ENCODE measurements at places on chromosomes 16 and 17.

GRCh38 chr17:7315570-7316235, 543 bp upstream of the GPS2 start:
- no peak for DNase-seq

GRCh38 chr17:8825802-8826201, 26.6 kb upstream of the MFSD6L start:
- no peak for DNase-seq

DNA sequence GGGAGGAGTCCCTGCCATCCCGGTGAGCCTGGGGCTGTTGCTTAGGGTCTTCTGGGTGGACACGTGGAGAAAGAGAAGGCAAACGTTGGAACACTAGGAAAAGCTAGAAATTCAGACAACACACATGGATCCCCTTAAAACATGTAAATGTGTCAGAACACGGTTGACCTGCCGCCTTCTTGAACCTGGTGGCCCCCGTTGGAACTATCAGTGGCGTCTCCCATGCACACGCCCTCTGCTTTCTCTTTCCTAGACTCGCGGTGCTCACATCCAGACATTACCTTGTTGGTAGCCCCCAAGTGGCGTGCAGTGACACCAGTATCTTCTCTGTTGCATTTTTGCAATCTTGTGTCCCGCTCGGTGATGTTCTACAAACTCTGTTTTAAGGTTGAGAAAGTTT, 18.6 kb downstream of the CIBAR2 start:
- DNase-seq, result no peak

- no peak for DNase-seq
Observed at GRCh38 chr16:78764478-78764877, 665.0 kb downstream of the WWOX start.

DNA sequence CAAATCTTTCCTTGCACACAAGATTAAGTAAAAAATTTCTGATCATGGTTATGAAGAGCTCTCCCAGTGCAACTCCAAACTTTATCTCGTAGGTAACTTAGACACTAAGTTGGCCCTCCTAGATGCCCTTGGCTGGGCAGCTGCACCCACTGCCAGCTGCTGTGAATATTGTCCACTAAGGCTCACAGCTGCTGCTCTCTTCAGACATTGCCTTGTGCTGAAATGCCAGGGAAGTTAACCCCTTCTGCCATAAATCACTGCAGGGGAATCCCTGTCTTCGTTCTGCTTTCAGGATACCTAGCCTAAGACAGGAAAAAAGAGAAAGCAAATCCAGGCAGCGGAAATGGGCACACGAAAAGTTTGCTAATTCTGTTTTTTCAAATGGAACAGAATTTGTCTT, 106.4 kb downstream of the IRX5 start:
- no peak for DNase-seq

GRCh38 chr16:85296859-85297660, 184.8 kb upstream of the CIBAR2 start:
- DNase-seq, result no peak

GRCh38 chr16:4922721-4923342, 14.1 kb downstream of the PPL start:
- no peak for DNase-seq

- no peak for DNase-seq
Observed at GRCh38 chr16:86319585-86320236, 190.6 kb upstream of the FOXF1 start.

GRCh38 chr17:6576038-6576785, 19.9 kb upstream of the PITPNM3 start:
- DNase-seq, result no peak

GRCh38 chr16:85315866-85316265, 203.6 kb upstream of the CIBAR2 start:
- DNase-seq, result no peak

DNA sequence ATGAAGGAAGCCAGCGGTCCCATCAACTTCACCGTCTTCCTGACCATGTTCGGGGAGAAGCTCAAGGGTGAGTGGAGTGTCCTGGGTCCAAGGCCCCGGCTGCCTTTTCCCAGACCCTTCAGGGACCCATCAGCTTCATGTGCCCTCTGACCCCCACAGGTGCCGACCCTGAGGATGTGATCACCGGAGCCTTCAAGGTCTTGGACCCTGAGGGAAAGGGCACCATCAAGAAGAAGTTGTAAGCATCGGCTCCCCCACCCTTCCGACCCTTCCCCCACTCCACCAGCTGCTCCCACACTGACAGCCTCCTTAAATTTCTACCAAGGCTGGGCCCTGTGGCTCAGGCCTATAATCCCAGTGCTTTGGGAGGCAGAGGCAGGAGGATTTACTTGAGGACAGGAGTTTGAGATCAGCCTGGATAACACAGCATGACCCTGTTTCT, 1.9 kb downstream of the MYL11 start:
- no peak for DNase-seq

- peak; percentile 79 for DNase-seq
Observed at GRCh38 chr17:45394913-45395568, 37.6 kb downstream of the ARHGAP27 start.

GRCh38 chr16:88785106-88785924, at the start of gene PIEZO1:
PIEZO1 (minus strand) TSS chr16:88785220; CDS start chr16:88784964, 256 bp downstream.
- DNase-seq, result no peak

GRCh38 chr17:39927929-39928857, 661 bp downstream of the LRRC3C start:
- DNase-seq, result no peak

GRCh38 chr17:65301184-65301583, 164.0 kb downstream of the RGS9 start:
- no peak for DNase-seq

DNA sequence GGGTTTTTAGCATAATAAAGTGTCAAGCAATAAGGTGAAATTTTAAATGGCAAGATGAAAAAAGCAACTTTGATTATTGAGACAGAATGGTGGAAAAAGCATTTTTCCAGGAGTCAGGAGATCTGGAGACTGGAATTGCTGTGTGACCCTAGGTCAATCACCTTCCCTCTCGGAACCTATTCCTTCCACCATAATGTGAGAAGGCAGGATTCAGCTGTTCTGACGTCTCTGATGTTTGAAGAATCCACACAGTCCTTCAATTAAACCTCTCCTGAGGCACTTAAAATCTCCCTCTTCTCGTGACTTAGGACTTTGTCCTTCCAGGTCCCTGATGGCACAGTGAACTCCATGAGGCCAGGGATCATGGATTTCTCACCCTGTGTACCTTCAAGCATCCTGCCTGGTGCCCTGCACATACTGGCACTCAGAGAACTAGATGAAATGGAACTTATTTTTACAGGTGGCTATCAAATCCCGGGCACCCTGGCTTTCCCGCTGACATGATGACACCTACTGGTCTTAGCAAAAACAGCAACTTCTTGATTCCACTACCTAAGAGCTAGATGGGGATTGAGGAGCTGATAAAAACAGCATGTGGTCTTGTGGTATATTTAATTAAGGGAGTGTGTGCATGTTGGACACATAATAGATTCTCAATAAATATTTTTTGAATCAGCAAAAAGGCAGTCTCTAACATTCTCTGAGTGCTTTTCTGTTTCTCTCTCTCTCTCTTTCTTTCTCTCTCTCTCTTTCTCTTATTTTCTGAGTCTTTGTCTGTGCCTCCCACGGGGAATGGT, 2.3 kb upstream of the CCDC182 start:
- DNase-seq, result peak; percentile 37

DNA sequence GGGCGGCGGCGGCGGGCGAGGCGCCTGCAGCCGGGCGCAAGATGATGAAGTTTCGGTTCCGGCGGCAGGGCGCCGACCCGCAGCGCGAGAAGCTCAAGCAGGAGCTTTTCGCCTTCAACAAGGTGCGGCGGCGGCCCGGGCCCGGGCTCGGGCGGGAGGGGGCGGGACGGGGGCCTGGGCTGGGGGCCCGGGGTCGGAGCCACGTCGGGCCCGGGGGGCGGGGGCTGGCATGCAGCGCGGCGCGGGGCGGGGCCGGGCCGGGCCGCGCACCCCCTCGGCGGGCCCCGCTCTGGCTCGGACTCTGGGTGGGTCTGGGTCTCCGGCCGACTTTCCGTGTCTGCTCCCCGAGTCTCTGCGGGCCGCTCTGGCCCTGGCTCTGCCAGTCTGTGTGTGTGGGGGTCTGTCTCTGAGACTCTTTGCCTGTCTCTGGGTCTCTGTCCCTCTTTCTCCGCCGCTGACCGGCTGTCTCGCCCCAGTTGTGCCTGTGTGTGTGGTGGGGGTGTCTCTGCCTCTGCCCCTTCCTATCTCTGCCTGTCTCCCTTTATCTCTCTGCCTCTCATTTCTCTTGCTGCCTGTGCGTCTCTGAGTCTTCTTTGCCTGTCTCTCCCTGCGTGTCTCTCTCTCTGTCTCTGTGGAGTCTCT, 328 bp downstream of the LLGL1 start:
- DNase-seq, result no peak

GRCh38 chr17:51833045-51833444, 325.5 kb downstream of the CA10 start:
- DNase-seq, result no peak

DNA sequence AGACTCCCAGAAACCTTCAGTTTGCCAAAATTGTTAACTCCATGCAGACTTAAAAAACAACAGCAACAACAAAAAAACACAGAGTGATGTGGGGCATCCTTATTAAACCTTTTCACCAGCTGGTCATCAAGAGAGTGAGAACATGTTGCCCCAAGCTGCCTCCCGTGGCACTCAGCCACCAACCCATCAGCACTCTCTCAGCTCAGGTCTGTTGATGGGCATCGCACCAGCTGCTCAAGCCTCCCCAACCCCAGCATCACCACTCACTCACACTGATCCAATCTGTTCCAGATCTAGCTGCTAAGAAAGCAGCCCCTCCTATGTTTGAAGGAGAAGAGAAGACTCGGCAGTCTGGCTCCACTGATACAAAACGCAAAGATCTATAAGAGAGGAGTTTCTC, 46.8 kb downstream of the SLC39A11 start:
- DNase-seq, result no peak

- peak; percentile 38 for DNase-seq
Observed at GRCh38 chr16:54193665-54194333, 92.8 kb downstream of the IRX3 start.

GRCh38 chr17:44942456-44942855, 5.1 kb downstream of the KIF18B start:
- DNase-seq, result no peak

DNA sequence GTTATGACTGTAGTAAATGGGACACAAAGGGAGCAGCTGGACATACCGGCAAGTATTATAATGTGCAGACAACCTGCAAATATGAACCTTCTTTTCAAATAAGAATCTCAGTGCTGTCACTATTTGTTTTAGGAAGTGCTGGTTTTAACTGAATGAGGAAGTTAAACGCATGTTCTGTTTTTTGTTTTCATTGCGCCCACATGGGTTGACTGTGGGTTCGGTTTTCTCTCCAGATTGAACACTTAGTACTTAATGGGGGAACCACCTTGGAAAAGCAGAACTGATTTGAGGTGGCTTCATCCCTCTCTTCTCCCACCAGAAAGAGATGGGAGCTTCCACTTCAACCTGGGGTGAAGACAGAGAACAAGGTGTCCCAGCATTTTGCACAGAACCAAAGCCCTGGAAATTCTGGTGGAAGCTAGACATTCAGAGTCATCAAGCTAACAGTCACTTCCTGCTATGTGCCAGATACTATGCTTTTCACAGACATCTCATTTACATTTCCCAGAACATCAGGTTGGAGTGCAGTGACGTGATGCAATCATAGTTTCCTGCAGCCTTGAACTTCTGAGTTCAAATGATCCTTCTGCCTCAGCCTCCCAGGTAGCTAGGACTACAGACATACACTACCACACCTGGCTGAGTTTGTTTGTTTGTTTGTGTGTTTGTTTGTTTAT, 149.8 kb downstream of the CDH13 start:
- DNase-seq, result no peak

GRCh38 chr17:63316100-63316499, 130.0 kb downstream of the CYB561 start:
- no peak for DNase-seq

GRCh38 chr16:51134269-51134812, 16.7 kb downstream of the SALL1 start:
- no peak for DNase-seq

- DNase-seq, result no peak
Observed at GRCh38 chr16:65994291-65994690, 372.2 kb upstream of the CDH5 start.

DNA sequence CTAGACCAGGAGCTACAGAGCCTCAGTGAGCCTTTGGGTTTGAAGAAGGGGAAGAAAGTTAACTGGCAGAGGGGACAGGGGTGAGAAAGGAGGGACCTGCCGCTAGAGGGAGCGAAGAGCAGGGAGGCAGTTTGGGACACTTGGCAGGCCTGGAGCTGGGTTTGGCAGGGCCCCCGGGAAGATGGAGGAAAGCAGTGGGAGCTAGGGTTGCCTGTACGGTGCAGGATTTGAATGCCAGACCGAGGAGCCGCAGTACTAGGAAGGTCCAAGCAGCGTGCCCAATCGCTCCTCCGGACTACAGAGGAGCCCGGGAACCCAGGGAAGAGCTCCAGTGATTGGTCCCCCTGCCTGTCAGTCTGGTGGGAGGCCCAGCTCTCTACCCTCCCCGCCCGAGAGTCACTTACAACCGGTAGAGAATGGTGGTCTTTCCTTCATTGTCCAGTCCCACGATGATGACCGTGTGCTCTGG, 1.3 kb downstream of the ARL5C start:
- peak; percentile 83 for DNase-seq

DNA sequence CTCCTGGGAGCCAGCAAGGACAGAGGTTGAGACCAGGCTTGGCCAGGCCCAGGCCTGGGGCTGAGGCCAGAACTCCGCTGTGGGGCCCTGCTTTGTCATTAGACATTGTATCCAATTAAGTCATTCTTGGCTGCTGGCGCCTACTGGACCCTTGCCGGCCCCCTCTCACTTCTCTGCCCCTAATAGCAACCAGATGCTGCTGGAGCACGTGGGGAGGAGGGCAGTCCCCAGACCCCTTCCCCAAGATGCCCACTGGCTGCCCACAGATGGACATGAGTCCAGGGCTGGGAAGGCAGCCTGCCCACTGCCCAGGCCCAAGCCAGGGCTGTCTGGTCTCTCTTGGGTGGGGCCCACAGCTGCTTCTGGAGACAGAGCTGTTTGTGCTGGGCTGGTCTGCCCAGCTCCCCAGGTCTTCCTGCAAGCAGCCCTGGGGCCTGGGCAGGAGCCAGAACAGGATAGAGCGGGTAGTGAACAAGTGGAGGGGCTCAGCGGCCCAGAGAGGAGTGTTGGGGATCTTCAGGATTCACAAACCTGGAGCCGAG, 7.8 kb downstream of the PLXDC1 start:
- no peak for DNase-seq

DNA sequence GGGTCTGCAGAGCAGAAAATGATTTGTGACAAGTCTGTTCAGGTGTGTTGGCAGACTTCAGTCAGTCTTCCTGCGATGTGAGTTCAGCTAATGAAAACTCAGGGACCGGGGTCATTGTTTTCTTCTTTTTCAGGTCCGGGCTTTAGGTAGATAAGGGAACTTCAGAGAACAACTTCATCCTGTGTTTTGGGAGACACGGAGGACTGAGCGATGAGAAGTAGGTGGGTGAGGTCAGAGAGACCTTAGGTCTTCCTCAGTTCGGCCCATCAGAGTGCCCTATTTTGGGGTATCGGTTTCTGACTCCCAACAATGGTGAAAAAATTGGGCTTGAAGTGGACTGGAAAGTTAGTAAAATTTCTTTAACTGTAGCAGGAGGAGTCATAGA, 88.9 kb upstream of the ATF7IP2 start:
- DNase-seq, result no peak

- no peak for DNase-seq
Observed at GRCh38 chr17:34623856-34624766, 44.7 kb downstream of the TMEM132E start.

Data from HFF-Myc (cell line).